ENCODE measurements at places on chromosomes 3 and 15.

GRCh38 chr15:75578173-75578947 is 755 bp downstream of the PTPN9 start:
- DNase-seq: no peak

DNA sequence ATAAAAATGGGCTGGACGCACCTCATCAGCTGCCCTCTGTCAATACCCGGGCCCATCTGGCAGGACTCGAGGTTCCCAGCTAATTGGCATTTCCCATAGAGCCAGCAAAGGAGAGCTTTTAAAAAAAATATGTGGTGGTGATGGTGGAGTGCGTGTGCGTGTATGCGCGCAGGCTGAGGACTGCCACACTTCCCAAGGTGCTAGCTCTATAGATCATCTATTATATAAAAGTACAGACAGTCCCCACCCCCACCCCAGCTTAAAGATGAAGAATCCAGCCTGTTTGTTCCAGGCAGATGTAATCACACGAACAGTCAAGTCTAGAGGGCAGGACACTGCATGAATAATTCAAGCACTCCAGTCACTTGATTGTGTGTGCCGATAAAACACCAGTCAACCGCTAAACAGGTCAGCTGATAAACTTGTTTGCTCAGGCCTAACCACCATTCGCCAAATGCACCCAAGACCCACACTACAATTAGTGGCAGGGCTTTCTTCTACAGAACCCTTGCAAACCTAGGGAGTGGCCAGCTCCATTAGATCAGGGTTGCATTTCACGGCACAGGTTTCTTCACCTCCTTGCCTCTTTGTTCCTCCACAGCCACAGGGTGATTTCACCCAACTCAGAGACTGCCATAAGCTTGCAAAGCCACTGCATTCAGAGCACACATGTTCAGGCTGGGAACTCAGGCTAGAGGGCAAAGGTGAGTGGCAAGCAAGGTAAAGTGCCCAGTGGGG is 5.8 kb downstream of the TLE3 start:
- DNase-seq: peak; percentile 6

DNA sequence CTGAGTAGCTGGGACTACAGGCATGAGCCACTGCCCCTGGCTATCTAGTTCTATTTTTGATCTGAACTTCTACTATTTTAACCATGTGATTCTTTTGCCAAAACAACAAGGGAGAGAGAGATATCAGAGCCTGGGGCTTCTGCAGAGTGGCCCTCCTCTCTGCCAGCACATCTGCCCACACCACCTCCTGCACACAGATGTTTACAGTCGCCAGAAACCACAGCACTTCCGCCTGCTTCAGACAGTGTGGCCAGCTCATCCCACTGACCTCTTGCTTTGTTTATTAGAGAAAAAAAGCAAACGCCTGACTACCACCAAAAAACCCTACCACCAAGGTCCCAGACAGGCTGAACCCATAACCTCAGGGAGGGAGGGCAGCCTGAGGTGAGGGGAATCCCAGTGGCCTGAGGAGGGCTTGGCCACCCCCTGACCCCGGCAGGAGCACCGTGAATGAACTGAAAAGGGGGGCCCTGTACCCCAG is 85.9 kb upstream of the ABHD2 start:
- DNase-seq: no peak

DNA sequence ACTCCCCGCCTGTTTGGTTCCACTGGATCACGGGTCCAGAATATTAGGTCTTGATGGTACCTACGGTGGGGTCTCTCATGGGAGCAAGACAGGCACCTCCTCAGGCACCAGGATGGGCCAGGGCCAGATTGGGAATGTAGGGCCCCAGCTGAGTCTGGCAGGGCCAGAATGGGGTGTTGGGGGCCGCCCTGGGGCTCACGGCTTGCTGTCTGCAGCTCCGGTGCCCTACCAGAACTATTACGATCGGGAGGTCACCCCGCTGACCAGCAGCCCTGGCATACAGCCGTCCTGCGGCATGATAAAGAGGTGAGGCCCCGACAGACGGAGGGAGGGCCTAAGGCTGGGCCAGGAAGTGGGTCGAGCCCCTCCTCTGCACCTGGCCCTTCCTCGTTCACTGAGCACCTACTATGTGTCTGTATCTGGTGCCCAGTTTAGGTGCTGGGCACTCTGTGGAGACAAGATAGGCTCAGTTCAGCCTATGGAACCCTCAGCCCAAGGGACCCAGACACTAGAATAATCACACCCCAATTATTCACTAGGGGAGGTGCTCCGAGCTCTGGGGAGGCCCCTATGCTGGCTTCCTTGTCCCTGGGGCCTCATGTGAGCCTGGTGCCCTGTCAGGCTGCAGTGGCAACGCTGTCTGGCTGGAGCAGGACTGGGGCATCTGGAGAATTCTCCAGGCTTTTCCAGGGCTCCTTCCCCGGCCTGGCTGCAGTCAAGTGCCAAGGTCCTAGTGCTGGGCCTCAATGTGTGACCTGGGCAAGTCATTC is 37.9 kb downstream of the PSTPIP1 start:
- no peak for DNase-seq

DNA sequence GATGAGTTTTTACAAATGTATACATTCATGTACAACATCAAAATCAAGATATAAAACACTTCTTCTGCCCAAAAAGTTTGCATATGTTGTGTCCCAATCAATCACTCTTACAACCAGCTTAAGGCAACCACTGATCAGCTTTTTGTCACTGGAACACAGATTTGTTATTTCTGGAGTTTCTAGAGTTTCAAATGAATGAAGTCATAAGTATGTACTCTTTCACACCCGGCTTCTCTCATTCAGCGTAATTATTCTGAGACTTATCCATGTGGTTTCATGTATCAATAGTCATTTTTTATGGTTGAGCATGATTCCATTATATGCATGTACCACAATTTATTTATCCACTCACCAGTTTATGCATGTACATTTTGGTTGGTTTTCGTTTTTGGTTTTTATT is 53.0 kb upstream of the CORO2B start:
- DNase-seq: no peak

GRCh38 chr3:152622811-152623167 is 212.1 kb upstream of the P2RY1 start:
- no peak for DNase-seq

GRCh38 chr15:51561271-51561670 is 61.3 kb downstream of the DMXL2 start:
- DNase-seq: no peak

- DNase-seq: no peak
Observed at GRCh38 chr15:69704700-69705099, 252.1 kb downstream of the RPLP1 start.

- no peak for DNase-seq
Observed at GRCh38 chr15:23853286-23853685, 166.2 kb upstream of the NDN start.

- no peak for DNase-seq
Observed at GRCh38 chr3:161275919-161276318, 54.8 kb downstream of the NMD3 start.

DNA sequence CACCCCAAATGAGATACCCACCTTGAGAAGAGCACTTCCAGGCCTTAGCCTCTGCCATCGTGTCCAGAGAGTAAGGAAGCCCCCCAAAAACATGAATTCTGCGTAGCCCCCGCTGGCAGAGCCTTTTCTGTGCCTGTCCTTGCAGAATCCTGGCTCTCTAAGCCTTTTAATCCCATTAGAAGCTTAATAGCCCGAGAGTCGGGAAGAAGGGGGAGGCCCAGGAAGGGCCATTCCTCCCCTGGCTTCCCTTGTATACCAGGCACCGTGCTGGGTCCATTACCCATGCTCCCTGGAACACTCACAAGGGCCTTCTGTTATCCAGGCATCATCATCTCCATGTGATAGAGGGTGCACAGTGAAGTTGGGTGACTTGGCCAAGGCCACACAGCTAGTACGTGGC is 7.1 kb downstream of the SPTBN5 start:
- DNase-seq: no peak

DNA sequence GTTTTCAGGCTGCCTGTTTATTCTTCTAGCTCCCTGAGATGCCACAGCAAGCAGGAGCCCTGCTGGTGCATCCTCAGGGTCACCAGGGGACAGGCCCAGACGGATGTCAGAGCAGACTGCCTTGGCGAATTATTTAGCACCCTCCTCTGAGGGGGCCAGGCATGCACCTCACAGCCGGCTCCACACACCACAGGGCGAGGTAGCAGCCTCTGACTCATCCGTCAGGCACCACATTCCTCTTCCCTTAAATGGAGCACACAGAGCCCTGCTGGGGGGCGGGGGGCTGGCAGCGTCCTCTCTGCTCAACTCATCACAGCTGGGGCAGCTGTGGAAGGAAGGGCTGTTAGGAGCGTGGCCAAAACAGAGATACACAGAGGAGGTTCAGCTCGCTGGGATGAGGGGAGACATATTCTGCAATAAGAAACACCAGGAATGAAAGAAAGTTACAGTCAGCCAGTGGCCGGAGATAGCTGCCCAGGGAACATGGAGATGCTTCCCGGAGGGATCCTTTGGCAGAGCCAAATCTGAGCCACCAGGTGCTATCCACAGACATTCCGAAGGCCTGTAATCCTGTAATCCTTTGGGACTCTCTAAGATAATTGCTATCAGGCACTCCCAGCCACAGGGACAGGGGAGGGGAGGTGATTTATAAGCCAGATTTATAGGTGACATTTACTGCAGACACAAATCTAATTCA is 13.9 kb upstream of the PRICKLE2 start:
- DNase-seq: no peak

GRCh38 chr3:77837456-77838025 is 797.6 kb downstream of the ROBO2 start:
- DNase-seq: peak; percentile 4

DNA sequence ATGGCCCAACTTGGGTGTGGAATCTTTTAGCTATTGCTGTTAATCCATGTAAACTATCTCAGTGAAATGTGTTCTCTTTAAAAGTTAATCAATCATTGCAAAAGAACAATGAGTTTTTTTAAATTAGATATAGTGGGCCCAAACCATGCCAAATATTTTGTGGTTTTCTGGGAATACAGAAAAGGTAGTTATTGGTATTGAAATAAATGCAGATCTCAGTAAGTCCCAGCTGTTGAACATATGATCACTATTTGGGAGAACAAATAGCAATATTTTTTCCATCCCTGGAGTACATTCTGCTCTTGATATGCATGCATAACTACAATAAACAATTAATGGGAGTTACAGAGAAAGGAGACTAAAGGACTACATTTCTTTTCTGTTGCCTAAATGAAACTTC is 36.0 kb upstream of the LEKR1 start:
- no peak for DNase-seq

DNA sequence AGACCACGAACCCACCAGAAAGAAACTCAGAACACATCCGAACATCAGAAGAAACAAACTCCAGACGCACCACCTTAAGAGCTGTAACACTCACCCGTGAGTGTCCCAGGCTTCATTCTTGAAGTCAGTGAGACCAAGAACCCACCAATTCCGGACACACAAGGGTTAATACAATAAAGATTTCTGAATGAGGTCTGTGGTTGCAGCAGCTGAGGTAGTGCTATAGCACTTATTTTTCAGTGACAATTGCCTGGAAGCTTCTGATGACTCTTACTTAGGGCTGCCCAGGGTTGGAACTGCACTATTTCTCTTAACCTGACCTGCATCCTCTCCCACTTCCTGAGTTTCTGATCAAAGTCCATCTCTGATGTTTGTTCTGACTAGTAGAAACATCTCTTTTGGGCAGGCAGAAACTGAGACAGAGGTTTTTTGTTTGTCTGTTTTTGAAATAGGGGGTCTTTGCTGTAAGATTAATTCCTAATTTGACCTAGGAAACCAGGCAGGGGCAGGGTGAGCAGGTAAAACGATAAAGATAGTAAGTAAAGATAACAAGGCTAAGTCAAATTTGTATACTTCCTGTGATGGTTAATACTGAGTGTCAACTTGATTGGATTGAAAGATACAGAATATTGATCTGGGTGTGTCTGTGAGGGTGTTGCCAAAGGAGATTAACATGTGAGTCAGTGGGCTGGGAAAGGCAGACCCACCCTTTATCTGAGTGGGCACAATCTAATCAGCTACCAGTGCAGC is 169.1 kb downstream of the GAP43 start:
- DNase-seq: no peak

GRCh38 chr3:10609134-10609533 is 103.7 kb upstream of the ATP2B2 start:
- DNase-seq: no peak

- DNase-seq: no peak
Observed at GRCh38 chr3:131796558-131797198, 238.1 kb downstream of the CPNE4 start.

DNA sequence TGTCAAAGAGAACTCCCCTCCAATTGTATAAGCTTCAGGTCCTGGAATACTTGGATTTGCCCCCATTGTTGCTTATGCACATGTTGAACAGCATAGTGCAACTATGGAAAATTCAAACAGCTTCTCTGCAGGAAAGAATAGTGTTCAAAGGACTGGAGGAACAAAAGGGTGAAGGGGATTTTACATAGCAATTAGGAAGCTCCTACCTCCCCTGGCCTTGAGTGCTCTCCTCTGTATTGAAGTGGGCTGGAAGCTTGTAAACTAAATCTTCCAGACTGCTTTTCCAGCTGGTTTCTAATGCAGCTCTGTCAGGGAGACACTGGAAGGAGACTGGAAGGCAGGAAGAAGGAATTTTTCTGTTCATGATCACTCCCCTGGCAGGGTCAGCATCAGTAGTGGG is 7.2 kb upstream of the ELP6 start:
- DNase-seq: no peak

DNA sequence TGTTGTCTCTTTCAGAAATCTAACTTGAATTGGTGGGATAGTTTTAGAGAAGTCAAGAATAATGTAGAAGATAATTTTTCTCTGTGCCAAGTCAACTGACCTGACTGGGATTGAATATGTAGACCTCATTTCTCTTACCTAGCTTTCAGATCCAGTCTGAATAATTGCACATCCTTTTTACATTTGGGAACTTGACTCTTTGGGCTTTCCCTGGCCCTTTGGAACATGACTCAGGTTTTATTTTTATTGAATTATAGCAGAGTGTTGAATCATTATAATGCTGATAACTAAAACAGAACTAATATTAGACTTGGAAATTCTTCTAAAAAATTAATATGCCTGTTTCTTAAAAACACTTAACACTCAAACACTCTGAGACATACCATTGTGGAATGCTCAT is 76.5 kb downstream of the PFN2 start:
- DNase-seq: no peak

- no peak for DNase-seq
Observed at GRCh38 chr15:96358001-96358801, 27.7 kb downstream of the NR2F2 start.

- DNase-seq: no peak
Observed at GRCh38 chr3:169610888-169611291, 52.6 kb downstream of the MECOM start.

DNA sequence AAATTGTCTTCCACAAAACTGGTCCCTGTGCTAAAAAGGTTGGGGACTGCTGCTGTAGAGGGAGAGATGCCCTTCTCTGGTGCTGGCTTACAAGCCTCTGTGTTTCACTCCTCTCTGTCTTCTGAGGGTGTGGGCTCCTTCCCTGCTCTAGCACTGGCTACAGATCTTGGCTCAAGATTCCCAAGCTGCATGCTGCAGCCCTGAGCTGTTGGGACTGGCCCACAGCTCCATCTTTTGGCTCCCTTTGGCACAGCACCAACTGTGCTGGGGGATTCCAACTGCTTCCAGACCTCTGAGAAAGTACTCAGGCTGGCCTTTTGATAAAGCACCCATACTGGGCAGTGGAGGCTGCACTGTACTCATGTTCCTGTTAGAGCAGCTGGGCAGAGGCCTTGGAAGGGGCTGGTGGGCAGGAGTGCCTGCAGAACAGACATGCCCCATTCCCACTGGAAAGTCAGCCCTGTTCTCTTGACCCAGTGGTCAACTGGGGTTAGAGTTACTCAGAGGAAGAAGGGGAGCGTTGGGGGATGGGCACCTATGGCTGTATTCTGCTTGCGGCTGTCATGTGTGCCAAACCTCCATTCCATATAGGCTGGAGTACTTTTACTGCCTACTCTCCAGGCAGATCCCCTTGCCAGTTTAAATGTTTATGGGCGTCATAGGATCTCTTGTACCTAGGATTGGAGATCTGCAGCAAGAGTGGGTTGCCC is 55.7 kb downstream of the GALK2 start:
- DNase-seq: no peak

Measured in NCI-H446 (cell line).